ENCODE measurements at places on chromosomes 2 and 18.

GRCh38 chr2:107334306-107334705 is 448.3 kb upstream of the ST6GAL2 start:
- DNase-seq = peak; percentile 6

- DNase-seq = no peak
Measured at GRCh38 chr2:38578832-38579231, 23.9 kb downstream of the HNRNPLL start.

- no peak for DNase-seq
Measured at GRCh38 chr2:127080226-127080937, 26.6 kb downstream of the BIN1 start.

- peak; percentile 89 for DNase-seq
Measured at GRCh38 chr2:241161646-241162281, 11.5 kb downstream of the PPP1R7 start.

- DNase-seq = no peak
Measured at GRCh38 chr18:34114996-34115395, 109.7 kb downstream of the NOL4 start.

GRCh38 chr2:63440612-63441011 is 147.7 kb downstream of the WDPCP start:
- DNase-seq = peak; percentile 53

All from fibroblast of pulmonary artery (primary cell).